ENCODE measurements at places on chromosomes 4 and X.

GRCh38 chr4:149676076-149676475 is 139.6 kb downstream of the IQCM start:
- no peak for DNase-seq

- DNase-seq: no peak
Observed at GRCh38 chr4:44623676-44624075, 27.7 kb downstream of the YIPF7 start.

DNA sequence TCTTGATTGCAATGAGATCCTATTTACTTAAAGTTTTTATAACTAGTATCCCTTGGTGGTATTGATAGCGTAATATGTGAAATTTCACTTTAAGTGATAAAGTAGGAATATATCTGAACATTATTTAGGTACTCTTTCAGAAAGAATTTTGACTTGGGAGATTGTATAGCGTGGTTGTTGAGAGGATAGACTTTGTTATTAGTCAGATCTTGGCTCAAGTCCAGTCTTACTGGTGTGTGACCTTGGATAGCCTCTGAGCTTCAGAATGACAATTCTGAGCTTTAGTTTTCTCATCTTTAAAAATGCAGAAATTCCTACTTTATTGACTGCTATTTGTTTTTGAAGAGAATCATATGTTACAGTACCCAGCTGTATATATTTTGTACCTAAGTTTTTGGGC is 32.6 kb downstream of the DCK start:
- peak; percentile 70 for DNase-seq

- DNase-seq: no peak
Observed at GRCh38 chr4:142434519-142435224, 411.4 kb downstream of the INPP4B start.

- no peak for DNase-seq
Observed at GRCh38 chr4:16472537-16472936, 246.3 kb upstream of the TAPT1 start.

GRCh38 chr4:107902715-107903114 is 28.6 kb upstream of the CYP2U1 start:
- no peak for DNase-seq

DNA sequence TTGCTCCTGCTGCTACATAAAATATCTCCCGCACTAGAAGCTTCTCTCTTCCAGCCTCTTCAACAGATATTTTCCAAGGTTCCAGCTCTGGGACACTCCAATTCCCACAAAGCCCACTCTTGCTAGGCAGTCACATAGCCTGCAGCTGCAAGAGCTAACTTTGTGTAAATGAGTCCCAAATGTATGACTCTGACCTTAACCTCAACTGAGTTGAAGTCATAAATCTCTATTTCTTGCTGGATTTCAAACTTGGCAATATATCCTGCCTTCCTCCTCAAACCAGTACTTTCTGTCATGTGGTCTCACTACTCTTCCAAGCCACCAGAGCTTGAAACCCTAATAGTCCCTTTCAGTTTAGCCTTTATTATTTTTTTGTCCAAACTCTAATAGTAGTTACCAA is 315.4 kb upstream of the GRIA3 start:
- DNase-seq: peak; percentile 18

GRCh38 chrX:33160273-33160672 is 51.1 kb downstream of the DMD start:
- no peak for DNase-seq

GRCh38 chr4:3261411-3262207 is 12.7 kb downstream of the MSANTD1 start:
- no peak for DNase-seq

- DNase-seq: no peak
Observed at GRCh38 chr4:8849266-8850073, 22.2 kb downstream of the HMX1 start.

DNA sequence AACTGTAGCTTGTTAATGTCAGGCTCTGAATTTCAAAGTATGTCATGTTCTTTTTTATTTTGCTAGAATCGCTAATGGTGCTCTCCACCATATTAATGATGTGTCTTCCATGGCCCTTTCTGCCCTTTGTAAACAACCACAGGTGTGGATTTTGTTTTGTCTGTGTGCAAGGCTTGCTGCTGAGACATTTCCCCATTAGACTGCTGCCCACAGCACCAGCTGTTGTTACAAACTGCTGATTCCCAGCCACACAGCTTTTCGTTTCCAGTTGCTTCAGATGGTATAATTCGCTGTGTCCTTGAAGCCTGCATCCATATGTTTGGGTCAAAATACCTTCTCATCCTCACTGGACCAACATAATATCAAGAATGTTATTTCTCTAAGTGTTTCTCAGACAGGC is 32.8 kb downstream of the KCNIP4 start:
- no peak for DNase-seq

- no peak for DNase-seq
Observed at GRCh38 chrX:12080265-12080664, 58.0 kb upstream of the FRMPD4 start.

DNA sequence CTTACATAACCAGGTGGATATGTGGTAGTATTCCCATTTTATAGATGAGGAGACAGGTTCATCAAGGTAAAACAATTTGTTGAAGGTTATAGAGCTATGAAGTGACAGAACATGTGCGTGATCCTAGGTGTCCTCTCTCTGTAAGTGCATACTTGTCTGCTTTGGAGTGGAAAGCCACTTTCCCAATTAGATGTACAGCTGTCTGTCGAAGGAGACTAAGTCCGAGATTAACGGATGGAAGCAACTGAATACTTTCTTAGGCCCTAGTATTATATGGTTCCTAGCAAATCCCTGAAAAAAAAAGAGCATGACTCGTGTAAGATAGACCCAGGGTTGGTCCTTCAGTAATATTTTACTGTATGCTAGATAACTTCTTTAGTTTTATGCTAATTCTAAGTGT is 19.7 kb downstream of the TMEM131L start:
- DNase-seq: no peak

GRCh38 chr4:16227462-16227868 is 1.2 kb upstream of the TAPT1 start:
- no peak for DNase-seq

DNA sequence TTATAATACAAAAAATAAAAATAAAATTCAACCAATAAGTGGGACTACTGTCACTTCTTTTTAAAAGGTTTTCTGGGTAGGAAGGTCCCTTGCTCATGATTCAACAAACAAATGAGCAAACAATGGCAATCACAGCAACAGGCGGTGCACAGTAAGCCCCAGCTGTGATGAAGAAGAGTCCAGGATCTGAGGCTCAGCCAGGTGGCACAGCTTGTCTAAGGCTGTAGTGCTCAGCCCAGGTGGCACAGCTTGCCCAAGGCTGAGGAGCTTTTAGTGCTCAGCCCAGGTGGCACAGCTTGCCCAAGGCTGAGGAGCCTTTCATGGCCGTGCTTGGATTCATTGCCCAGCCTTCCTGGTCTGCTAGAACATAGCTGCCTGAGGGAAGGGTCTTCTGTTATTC is 75.0 kb downstream of the ZFYVE28 start:
- DNase-seq: no peak

DNA sequence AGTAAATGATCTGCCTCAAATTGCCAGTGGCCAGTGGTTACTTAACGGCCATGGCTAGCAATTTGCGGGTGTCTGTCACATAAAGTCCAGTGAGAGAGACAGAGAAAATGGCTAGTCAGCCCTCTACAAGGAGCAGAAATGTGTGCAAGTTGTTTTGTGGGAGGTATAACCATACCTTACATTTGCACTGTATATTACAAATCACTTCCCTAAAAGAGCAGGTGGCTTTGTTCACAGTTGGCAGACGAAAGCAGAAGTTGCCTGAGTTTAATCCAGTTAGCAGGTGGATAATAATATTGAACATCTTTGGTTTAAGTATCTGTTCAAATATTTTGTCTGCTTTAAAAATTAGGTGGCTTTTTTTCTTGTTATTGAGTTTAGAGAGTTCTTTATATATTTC is 15.6 kb downstream of the SRPX start:
- DNase-seq: no peak

- no peak for DNase-seq
Observed at GRCh38 chr4:158870626-158871334, 102.0 kb downstream of the FNIP2 start.

DNA sequence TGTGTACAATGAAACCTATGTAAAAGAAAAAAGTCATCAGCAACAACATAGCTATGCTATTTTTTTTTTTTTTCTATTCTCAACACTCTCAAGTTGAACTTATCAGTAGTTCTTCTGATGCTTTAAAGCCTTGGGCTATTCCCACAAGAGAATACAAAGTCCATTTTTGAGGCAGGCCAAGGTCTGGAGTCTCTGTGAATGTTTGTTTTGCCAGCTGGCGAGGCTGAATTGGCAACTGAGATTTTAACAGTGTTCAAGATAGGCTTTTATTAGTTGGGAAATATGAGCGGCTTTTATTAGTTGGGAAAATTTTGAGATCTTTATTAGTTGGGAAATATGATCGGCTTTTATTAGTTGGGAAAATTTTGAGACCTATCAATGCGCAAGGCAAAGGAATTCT is 336.6 kb downstream of the SLITRK2 start:
- no peak for DNase-seq

- DNase-seq: peak; percentile 81
Observed at GRCh38 chr4:82898322-82899243, 2.0 kb upstream of the THAP9 start.

DNA sequence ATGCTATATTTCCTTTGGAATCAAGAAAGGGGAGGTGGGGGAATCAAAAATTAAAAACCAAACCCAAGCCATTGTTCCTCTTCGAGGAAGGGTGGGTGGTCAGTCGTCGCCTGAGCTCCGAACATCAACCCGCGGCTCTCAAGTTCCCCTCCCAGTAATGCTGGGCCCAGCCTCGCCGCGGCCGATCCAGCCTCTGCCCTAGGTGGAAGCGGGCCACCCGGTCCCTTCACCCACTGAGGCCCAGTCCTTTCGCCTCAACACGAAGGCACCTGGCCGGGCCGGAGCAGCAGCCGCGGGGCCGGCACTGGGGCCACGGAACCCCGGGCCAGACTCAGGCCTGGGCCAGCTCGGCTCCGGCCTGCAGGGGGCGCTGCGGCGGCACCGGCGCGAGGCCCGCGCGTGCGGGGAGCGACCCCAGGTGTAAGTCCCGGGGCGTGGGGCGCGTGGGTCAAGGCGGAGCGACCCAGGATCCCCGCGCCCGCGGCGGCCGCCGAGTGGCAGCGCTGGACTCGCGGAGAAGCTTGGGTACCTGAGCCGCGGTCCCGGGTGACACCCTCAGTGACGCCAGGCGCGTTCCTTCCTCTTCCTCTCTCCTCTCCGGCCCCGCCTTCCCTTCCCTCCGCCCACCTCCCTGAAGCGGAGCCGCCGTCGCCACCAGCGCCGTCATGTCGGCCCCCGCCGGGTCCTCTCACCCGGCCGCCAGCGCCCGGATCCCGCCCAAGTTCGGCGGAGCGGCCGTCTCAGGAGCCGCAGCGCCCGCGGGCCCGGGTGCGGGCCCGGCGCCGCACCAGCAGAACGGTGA is at the start of gene SEC24B:
Gene SEC24B (plus strand): TSS at position 611 of the 802 bp plus-strand sequence. CDS start 55 bp downstream, at position 666.
- peak; percentile 50 for DNase-seq

GRCh38 chr4:145132511-145133098 is 34.5 kb downstream of the ABCE1 start:
- DNase-seq: no peak

DNA sequence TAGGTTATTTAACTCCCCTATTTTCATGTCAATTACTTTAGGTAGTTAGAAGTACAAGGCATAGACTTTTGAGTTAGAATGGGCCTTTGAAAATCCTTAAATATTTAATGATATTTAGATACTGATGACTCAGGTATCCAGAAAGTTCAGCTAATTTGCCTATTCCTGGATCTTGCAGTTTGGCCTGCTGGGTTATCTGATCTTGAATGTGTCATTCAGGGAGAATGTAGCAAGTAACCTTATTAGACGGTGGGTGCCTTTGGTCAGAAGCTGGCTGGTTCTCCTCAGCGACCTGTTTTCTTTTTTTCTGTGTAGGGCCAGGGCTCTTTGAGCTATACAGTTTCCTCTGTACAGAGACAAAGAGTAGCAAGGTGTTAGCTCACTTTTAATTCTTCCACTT is 42.0 kb downstream of the MTM1 start:
- no peak for DNase-seq

GRCh38 chrX:13014111-13015096 is 30.0 kb downstream of the FAM9C start:
- DNase-seq: no peak

DNA sequence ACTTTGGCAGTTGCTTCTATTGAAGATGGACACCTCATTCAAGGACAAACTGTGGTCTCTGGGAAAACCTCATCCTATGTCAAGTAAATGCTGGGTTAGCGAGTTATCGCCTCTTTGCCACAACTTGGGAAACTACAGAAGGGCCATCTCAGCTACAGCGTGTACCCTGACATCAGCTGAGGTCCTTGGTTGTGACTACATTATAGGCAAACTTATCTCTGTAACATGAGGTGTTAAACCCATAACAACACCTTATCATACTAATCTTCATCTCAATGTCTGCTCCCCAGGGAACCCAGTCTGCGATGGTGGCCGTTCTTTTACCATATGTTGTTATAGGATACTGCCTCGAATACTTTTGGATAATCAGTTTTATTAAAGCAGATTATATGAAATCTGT is 1862.7 kb downstream of the STIM2 start:
- DNase-seq: no peak

DNA sequence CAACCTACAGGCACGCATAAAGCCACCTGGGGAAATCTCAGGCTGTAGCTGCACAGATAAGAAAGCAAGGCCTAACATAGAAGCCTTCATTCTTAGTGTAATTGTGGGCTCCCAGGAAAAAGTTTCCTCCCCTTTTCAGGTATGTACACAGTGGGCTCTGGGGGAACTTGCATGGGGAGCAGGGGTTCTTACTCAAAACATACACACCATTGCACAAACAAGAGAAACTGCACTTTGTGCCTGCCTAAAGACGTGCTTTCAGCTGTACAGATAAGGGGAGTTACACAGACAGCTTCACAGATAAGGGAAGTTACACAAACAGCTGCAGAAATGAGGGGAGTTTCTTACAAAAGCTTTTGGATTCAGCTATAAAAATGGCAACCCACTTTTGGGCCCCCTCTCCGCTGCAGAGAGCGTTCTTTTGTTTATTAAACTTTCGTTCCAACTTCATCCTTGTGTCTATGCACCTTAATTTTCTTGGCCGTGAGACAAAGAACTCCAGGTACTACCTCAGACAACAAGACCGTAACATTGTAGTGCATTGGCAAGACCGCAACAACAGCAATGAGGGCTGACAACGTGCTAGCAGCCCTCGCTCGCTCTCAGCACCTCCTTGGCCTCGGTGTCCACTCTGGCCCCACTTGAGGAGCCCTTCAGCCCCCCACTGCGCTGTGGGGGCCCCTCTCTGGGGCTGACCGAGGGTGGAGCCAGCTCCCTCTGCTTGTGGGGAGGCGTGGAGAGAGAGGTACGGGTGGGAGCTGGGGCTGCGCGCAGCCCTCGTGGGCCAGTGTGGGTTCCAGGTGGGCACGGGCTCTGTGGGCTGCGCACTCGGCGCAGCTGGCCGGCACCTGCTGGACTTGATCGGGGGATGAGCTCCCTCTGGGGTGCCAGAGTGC is 317.5 kb downstream of the RAPGEF2 start:
- DNase-seq: no peak

GRCh38 chr4:56160636-56161035 is 211.9 kb downstream of the CEP135 start:
- no peak for DNase-seq

GRCh38 chr4:109029987-109030386 is 267.1 kb upstream of the ETNPPL start:
- no peak for DNase-seq
